ENCODE measurements at places on chromosomes 3 and 15. TPM values are rescaled to one million over a fixed set of nuclear protein-coding genes. Genes with fewer than 3 reads are reported as not detected.
A peak's percentile ranks its signal among the peaks of the same experiment; 100 is the strongest.

DNA sequence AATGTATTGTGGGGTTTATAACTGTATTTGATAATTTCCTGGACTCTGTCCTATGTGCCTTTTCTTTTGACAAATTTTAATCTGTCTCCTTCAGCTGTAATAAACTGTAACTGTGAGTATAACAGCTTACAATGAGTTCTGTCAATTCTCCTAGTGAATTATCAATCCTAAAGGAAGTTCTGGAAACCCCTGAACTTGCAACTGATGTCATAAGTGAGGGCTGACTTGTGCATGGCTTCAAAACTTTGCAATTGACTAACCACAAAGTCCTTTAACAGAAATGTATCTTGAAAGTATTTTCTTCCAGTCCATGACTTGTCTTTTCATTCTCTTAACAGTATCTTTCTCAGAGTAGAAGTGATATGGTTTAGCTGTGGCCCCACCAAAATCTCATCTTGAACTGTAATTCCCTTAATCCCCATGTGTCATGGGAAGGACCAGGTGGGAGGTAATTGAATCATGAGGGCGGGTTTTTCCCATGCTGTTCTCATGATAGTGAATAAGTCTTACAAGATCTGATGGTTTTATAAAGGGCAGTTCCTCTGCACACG, 108.3 kb downstream of the TFDP2 start:
- no peak for DNase-seq

DNA sequence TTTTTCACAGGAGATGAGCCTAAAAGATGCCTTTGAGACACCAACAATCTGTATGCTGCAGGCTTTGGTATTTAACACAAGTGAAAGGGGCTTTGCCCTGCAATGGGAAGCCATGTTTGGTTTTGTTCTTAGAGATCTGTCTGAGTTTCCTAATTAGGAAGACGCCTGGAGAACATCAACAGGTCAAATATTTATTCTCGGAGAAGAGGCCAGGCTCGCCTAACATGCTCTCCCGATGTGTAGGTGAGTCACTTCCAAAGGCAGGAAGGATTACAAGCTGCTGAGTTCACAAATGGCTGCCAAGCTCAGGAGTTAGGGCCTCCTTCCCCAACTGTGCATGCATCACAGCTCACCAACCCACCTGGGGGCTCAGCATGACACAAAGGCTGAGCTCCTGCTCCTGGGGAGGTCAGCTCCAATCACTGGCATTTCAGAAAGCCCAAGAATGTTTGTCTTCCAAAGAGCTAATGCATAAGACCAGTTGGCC, 119.5 kb upstream of the PRICKLE2 start:
- no peak for DNase-seq

DNA sequence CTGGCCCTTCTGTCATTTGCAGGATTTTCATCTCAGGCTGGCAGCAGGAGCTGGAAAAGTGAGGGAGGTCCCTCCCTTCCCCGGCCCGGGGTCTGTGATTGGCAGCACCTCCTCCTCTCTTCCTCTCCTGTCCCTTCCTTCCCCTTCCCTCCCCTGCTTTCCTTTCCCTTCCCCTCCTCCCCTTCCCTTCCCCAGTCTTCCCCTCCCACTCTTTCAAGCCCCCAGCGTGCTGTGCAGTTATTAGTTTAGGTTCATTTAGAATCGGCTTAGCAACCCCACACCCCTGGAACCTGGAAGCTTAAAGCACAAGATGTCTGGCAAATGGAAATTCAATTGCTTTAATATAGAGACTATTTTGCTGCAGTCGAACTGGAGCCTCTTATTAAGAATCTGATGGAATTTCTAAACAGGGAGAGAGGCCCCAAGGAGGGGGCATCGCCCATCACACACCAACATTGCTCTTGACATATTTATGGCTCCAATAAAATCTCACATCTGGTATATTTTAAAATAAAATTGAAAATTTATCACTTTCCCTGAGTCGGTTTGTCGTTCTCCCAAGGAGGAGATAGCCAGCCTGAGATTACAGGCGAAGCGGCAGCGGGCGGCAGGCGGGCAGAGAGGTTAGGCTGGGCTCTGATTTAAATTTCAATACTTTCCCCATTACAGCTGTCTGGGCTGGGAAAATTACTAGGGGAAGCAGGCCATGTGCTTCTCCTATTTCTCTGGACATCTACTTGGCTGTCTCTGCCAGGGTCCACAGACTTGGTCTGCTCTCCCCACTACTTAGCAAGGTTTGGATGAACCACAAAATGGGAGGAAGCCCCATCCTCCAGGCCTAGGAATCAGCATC, 98.9 kb downstream of the LINGO1 start:
- DNase-seq, result no peak

DNA sequence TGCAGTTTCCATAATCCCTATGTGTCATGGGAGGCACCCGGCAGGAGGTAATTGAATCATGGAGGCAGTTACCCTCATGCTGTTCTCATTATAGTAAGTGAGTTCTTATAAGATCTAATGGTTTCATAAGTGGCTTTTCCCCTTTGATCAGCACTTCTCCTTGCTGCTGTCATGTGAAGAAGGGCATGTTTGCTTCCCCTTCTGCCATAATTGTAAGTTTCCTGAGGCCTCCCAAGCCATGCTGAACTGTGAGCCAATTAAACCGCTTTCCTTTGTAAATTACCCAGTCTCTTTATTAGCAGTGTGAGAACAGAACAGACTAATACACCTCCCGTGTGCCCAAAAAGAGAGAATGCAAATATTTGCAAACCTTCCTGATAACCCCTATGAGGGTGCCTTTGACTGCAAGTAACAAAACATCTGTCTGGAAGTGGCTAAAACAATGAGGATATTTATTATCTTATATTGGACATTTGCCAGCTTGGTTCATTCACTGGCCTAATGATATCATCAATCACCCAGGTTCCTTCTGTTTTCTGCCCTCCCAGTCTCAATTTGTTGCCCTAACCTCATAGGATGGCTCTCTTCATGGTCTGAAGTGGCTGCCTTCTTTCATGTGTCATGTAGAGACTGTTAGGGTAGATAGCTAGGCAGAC, 68.7 kb downstream of the BHLHE40 start:
- DNase-seq, result no peak

GRCh38 chr3:131174752-131175151, 148.1 kb downstream of the NEK11 start:
- DNase-seq, result no peak

DNA sequence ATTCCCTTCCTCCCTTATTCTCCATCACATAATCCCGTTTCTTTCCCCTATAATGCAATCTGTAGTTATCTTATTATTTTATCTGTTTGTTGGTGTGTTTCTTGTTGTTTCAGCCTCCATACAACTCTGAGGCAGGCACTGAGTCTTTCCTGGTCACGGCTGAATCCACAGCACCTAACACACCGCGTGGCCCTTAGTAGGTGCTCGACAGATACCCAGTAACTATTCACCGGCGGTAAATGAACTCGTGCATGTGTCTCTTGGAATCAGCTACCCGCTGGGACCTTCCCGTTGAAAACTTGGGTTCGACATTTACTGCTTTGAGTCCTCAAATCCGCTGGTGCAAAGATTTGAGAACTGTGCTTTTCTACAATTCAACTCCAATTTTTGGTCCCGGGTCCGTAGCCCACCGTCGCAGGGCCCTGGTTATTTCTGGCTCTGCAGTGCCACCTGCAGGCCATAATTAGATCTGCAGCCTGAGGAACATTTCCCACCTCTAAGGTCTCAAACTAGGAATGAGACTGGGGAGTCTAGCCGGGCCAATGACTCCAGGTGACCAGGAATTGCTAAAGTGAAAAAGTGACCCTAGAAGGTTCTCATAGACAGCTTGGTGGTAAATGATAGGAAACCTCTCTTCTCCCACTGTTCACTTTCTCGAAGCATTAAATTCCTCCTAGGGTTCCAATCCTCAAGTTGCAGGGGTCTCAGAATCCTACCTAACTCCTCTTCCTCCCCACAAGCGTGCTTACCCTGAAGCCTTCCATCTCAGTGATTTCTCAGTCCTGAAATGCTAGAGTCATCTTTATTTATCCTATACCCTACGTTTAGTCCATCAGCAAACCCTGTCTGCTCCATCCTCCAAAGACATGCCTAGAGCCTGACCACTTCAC, 40.0 kb upstream of the TRH start:
- DNase-seq, result no peak

- DNase-seq, result no peak
These were observed 112.8 kb downstream of the NSUN3 start for GRCh38 chr3:94175677-94176076.

- no peak for DNase-seq
These were observed 321.9 kb upstream of the RASGRP1 start for GRCh38 chr15:38886315-38887163.

DNA sequence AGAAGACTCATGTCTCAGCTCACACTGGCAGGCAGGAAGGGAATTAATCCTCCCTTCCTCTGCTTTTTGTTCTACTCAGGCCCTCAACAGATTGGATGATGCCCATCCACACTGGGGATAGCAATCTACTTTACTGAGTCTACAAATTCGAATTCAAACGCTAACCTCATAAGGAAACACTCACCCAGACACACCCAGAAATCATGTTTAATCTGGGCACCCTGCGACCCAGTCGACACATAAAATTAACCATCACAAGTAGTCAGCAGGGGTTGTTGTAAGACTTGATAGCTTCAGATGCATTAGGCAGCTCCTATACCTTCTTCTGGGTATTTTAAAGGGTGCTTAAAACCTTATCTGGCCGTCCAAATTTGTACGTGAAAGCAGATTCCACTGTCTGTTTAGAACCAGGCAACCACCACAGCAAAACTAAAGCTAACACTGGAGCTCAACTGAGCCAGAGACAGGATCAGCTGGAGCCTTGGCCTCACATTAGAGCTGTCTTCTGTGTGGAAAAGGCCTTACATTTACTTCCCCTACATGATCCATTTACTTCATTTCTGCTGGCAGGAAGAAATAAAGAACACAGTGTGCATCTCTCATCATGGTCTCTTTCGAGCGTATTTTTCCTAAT, 407.3 kb upstream of the PPP2R3A start:
- DNase-seq, result no peak

DNA sequence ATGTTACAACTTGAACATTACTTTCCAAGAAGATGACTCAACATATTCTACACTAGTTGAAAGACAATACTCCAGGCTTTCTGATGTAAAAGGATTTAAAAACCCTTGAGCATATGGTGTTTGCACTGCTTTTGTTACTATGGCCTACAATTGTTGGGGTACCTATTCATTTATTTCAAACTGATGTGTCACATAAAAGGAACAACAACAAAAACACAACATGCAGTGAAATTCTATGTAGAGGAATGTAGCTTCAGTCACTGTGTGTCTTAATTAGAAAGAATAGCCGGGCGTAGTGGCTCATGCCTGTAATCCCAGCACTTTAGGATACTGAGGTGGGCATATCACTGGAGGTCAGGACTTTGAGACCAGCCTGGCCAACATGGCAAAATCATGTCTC, 1.6 kb downstream of the SPATA16 start:
- no peak for DNase-seq

The CKMT1A gene
- 32.8 TPM for total RNA-seq

The SKOR1 gene
- total RNA-seq, result 0.60 TPM

- DNase-seq, result no peak
These were observed 317.5 kb upstream of the CNTN6 start for GRCh38 chr3:775178-775880.

- no peak for DNase-seq
These were observed 45.6 kb upstream of the LDHAL6B start for GRCh38 chr15:59160880-59161593.

The ADIPOQ gene
- total RNA-seq, result 0.60 TPM

- DNase-seq, result no peak
These were observed 394.2 kb upstream of the EPHA3 start for GRCh38 chr3:88713233-88713691.

DNA sequence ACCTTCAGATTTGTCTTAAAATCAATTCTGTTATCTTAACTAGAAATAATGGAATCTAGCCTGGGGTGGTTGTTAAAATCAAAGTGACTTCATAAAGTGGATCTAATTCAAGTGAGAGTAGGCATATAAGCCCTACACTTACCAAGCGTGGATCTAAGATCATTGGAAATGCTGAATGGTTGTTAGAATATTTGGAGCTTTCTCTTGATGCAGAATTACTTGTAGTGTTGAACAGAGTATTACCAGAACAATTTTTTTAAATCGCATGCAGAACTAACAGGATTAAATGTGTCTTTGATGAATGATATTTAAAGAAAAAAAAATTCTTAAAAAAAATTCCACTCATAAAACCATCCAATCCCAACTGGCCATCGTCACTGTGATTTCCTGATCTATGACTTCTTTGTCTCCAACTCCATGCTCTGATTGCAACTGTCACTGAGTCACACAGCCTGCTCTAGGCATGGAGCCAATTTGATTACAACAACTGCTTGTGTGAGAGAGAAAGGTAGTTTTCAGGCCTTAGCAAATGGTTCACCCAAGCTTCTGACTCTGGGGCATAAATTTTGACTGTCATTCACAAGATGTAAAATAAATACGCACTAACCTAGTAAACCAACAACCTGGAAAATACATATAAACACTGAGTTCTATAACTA, 25.9 kb upstream of the SPRED1 start:
- DNase-seq, result peak; percentile 56

DNA sequence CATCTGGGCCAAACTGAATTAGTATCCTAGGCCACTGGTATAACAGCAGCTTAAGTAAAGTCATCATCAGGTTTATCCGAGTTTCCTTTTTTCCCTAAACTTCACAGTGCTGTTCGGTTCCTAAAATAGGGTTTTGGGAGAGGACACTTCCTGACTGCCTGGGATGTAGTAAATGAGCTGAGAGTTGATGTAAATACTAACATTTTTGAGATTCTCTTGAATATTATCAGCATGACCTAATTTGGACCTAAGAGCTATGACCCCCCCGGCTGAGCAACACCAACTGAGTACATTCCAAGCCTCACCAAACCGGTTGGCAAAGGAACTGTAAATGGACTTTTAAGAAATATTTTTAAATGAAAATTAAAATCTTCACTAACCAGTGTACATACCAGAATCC, 78.8 kb downstream of the IL5RA start:
- no peak for DNase-seq

- no peak for DNase-seq
These were observed 541.7 kb downstream of the TBL1XR1 start for GRCh38 chr3:176655404-176656094.

DNA sequence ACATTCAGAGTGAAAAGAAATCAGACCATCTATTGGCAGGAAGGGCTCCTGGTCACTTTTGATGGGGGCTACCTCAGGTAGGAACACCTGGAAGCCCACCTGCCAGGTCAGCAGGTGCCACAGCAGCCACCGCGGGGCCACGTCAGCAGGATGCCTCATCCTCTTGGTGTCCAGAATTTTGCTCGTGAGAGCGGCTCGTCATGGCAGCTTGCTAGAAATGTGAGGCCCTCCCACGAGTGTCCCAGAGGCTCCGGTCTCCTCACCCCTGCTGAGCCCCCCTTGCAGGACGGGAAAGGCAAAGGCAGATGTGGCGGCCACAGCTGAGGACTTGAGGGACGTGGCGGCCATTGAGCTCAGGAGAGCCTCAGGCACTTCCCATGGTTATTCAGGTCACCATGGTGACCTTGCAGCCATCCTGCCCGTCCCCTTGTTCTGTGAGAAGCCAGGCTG, 129.4 kb downstream of the LRRK1 start:
- DNase-seq, result peak; percentile 39

The PGBD4 gene
- 1.5 TPM for total RNA-seq

The CBLB gene
- total RNA-seq, result 90.8 TPM

The CAMKV gene
- not detected for total RNA-seq

All from ureter (tissue), 1 donor.